Upper lobe of right lung (tissue), 1 donor: ENCODE measurements at places on chromosomes 13 and 19.
A peak's percentile ranks its signal among the peaks of the same experiment; 100 is the strongest.

DNA sequence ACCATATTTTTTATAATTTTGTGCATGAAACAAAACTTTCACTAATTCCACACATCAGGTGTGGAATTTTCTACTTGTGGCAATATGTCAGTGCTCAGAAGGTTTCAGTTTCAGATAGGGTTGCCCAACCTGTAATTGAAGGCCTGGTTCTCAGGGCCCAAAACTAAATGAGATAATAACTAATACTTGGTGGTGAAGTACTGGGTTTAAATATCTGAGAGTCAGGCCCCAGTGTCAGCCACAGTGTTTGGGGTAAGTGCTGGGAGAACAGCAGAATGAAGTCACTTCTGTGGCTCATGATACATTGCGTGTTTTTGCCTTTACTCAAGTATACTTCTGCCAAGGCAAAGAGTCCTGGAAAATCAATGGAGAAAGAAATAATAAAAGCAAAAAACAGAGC is 5.6 kb downstream of the SAFB start:
- DNase-seq: no peak

GRCh38 chr13:109494925-109495369 is 291.4 kb downstream of the IRS2 start:
- no peak for DNase-seq

- DNase-seq: peak; percentile 29
Observed at GRCh38 chr19:33458171-33458633, 63.4 kb downstream of the PEPD start.

DNA sequence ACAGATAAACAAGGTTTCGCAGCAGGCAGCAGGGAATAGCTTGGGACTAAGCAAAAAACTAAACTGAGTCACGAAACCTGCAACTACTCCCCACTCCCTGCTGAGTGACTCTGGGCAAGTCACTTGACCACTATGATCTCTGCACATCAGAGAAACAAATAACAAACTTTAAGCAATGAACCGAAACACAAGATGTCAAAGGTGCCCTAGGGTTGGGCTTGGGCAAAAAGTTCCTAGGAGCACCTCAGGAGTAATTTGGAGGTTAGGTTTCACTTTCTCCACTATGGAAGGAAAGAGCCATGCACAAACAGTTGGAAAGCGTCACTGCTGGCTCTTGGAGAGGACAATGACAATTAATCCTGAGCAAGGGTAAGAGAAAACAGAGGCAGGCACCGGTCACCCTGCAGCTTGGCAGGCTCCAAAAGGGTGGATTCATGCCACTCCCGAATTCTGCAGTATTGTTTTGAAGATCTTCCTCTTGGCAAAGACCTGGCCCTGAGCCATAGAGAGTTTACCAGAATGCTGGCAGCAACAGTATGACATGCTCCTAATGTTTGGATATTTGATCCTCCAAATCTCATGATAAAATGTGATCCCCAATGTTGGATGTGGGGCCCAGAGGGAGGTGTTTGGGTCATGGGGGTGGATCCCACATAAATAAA is 60.3 kb downstream of the CRYL1 start:
- no peak for DNase-seq

- DNase-seq: no peak
Observed at GRCh38 chr19:41412953-41413352, 14.2 kb downstream of the B3GNT8 start.
